ENCODE measurements at places on chromosomes 5 and 9.

DNA sequence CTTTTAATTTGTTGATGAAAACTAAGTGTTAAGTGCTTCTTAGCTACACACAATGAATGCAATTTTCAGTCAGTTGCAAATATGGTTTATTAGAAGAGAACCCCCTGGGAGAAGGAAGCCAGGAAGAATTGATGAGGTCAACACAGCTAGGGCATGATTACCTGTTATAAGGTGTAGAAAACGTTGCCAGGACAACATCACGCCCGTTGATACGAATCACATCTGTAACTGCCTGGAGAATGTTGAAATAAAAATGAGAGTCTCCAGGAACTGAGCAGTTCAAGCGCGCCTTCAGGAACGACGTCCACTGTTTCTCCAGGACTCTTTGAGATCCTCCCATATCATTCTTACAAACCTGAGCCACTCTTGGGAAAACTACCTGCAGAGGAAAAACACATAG, 88.0 kb downstream of the SEMA6A start:
- DNase-seq = no peak

GRCh38 chr5:54173251-54173650, 137.1 kb downstream of the ARL15 start:
- no peak for DNase-seq

- DNase-seq = no peak
Observed at GRCh38 chr5:50365426-50366251, 75.4 kb downstream of the EMB start.

GRCh38 chr5:31048282-31049270, 144.9 kb upstream of the CDH6 start:
- DNase-seq = no peak

DNA sequence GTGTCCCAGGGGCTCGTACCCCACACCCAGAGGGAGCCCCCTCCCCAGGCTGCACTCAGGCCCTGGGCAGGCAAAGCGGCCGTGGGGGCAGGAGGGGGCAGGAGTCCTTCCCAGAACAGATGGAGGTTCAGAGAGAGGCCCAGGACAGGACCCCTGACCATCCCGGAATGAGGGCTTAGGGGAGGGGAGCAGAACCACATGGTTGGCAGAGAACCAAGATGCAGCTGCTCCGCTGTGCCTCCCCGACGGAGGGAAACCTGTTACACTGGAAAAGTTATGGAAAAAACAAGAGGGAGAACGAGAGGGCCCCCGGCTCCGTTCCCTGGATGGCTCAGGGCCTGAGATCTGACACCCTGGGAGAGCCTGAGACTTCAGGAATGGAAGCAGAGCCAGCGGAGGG, 22.7 kb downstream of the SLC12A7 start:
- no peak for DNase-seq

- DNase-seq = no peak
Observed at GRCh38 chr9:102497709-102498108, 497.4 kb upstream of the CYLC2 start.

GRCh38 chr5:111068213-111068612, 3.3 kb upstream of the TSLP start:
- peak; percentile 25 for DNase-seq

DNA sequence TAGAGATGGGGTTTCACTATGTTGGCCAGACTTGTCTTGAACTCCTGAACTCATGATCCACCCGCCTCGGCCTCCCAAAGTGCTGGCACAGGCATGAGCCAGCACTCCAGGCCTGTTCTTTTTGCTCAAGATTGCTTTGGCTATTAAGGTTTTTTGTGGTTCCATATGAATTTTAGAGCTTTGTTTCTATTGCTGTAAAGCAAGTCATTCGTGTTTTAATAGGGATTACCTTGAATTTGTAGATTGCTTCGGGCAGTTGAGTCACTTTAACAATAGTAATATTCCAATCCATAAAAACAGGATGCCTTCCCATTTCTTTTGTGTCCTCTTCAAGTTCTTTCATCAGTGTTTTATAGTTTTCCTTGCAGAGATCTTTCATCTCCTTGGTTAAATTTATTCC, 22.1 kb downstream of the C6 start:
- no peak for DNase-seq

DNA sequence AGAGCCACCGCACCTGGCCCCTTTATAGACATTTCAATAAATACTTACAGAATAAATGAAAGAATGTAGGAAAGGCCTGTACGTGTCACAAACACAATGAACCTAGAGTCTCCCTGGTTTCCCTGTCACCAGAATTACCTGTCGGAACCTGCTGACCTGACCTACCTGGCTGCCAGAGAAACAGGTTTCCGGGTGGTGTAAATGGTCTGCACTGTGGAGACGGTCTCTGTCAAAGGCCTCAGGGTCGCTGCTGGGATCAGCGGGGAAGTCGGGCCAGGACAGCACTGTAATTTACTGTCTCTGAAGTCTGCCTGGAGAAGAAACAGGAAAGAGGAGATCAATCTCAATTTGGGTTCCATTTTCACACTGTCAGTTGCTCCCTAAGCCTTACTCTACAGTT, 9.3 kb upstream of the FRRS1L start:
- no peak for DNase-seq

DNA sequence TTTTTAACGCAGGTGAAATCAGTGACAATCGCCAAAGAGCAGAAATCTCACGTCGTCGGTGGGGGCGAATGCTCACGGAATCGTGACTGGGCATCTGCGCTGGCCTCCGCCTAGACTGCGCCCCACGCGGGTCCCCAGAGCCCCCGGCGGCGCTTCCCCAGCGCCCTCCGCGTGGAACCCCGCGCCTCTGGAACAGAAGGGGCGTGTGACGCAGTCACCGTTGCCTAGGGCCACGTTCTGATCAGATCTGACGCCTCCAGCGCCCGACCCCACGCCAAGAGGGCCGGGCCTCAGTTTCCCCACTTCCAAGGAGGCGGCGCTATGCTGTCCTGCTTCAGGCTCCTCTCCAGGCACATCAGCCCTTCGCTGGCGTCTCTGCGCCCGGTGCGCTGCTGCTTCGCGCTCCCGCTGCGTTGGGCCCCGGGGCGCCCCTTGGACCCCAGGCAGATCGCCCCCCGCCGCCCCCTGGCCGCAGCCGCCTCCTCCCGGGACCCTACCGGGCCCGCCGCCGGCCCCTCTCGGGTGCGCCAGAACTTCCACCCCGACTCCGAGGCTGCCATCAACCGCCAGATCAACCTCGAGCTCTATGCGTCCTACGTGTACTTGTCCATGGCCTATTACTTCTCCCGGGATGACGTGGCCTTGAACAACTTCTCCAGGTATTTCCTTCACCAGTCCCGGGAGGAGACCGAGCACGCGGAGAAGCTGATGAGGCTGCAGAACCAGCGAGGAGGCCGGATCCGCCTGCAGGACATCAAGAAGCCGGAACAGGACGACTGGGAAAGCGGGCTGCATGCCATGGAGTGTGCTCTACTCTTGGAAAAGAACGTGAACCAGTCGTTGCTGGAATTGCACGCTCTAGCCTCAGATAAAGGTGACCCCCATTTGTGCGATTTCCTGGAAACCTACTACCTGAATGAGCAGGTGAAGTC, at the start of gene FTMT:
Gene FTMT, plus strand, starts transcription at position 240 of the 932 bp plus-strand sequence. Its CDS starts 82 bp downstream, at position 322.
- DNase-seq = no peak

- DNase-seq = peak; percentile 88
Observed at GRCh38 chr5:126471875-126472537, 48.8 kb downstream of the GRAMD2B start.

DNA sequence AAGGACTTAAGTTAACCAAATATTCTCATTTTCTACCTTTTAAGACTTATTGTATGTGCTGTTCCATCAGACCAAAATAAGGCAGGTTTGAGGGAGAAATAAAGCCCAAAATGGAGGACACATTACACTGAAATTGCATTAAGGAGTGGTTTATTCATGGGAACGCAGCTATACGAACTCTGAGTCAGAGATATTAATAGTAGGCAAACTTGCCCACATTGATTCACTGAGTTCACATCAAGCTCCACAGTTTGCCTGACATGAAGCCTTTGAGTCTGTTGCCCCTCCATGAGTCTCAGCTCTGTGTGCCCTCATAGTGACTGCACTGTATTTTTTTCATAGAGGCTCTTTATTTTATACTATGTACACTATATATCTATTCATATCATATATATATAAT, 135.0 kb upstream of the SNX2 start:
- no peak for DNase-seq

DNA sequence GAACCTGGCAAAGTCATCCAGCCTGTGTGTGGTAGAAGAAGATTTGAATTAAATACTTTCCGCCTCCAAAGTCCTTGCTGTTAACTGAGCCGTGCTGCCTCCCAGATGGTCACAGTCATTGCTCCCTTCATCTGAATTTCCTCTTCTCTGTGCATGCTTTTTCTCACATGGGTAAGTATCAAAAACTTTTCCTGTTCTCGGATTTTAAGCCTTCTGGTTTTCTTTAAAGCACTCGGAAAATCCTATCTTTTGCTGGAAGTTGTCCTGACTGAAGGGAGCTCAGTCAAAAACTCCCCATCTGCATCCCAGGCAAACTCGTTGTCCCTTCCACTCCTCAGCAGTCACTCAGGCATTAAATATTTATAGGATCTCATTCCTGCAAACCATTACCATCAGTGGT, 290.0 kb upstream of the PIK3R1 start:
- DNase-seq = no peak

- no peak for DNase-seq
Observed at GRCh38 chr9:99977033-99977792, 70.8 kb downstream of the STX17 start.

DNA sequence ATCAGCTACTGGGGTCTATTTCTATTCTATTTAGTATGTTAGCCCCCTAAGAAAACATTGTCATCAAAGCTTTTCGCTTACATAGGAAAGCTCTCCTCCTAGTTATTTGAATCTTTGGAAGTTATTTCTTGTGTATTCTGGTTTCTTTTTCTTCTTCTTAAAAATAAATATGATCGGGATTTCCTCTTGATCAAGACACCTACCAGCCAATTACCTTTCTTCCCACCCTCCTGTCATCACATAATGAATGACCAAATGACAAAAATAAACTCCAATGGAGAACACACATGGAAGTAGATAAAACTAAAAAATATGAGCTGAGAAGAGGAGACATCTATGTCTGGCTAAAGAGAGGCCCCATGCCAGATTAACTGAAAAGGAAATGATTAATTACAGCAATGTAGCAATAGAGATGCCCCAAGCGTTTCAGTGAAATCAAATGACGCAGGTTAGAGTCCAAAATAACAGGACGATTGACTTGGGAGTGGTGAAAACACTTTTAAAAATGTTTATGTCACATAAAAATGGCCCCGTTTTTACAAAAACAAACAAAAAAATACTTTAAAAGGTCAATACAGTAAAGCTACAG, 59.5 kb upstream of the PCSK1 start:
- peak; percentile 57 for DNase-seq

GRCh38 chr5:150548123-150548522, 40.2 kb downstream of the NDST1 start:
- DNase-seq = no peak

DNA sequence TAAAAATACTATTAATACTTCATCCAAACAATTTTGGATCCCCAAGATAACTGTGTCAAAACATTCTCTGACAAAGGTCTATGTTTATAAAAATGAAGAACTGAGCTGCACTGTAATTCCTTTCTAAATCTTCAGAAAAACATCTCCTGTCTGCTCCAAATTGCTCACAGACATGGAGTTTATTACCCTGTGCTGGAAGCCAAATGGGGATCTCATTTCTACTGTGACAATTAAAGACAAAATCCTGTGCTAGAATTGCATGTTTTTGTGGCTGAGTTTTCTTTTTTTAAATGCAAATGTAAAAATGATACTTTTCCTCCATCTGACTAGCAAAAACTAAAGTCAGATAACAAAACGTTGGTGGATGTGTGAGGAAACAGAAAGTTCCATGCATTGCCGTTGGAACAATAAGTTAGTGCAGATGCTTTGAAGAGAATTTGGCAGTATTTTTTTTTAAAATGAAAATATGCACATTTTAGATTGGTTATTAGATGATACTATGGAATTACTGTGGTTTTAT, 93.5 kb downstream of the GNA14 start:
- DNase-seq = no peak

DNA sequence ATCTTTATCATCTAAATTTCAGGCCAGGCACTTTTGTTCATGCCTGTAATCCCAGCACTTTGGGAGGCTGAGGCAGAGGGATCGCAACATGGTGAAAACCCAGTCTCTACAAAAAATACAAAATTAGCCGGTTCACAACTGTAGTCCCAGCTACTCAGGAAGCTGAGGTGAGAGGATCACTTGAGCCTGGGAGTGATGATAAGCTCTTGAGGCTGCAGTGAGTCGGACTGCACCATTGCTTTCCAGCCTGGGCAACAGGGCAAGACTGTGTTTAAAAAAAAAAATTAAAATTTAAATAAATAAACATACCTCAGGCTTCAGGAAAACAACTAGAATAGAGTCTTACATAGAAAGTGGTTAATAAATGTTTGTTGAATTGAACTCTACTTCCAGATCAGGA, 147.4 kb downstream of the AGTPBP1 start:
- no peak for DNase-seq

GRCh38 chr9:30943446-30944224, 1440.8 kb upstream of the ACO1 start:
- DNase-seq = no peak

DNA sequence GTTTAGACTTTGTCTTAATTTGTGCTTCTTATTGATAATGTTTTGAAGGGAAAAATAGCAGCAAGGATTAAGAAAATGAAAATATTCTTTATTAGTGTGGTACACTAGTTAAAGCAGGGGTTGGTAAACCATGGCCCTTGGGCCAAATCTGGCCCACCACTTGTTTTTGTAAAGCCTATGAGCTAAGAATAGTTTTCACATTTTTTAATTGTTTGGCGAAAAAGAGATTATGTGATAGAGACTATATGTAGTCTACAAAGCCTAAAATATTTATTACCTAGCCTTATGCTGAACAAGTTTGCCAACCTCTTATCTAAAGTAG, 57.2 kb downstream of the KCNN2 start:
- DNase-seq = no peak

DNA sequence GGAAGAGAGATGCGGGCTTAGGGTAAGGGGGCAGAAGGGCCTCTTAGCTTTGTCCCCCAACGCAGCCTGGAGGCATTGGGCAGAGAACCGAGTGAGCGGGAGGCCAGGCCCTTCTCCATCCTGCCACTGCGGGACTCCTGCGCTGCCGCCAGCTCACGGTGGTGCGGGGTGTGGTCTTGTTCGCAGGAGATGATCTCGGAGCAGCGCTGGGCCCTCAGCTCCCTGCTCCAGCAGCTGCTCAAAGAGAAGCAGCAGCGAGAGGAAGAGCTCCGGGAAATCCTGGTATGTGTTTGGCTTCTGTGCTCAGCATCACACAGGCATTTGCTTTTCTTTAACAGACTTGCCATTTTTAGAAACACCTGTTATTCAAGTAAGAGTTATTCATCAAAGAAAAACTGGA, 41.3 kb downstream of the LRSAM1 start:
- no peak for DNase-seq

DNA sequence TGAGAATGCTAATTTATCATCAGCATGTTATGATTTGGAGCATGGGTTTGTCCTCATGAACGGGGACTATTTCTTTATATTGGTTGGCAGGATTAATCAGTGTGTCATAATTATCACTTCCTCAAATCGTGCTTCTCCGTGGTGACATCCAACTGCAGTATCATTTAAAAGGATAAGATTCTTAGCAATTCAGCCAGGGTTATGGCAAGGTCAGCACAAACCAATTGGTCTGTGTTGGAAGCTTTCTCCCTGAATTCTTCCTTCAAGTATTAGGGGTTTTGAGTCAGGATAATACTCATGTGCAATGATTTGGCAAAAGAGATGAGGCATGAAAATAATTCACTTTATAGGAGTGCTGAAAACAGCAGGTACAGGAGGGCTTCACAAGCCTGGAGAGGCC, 5.5 kb upstream of the CAMLG start:
- DNase-seq = no peak

GRCh38 chr5:62731022-62731421, 152.4 kb downstream of the LRRC70 start:
- DNase-seq = no peak

GRCh38 chr5:10705747-10706146, 55.3 kb downstream of the DAP start:
- DNase-seq = no peak

All from fibroblast of gingiva (primary cell).